ENCODE measurements at places on chromosomes 7 and 10. TPM values are rescaled to one million over a fixed set of nuclear protein-coding genes. Genes with fewer than 3 reads are reported as not detected.

DNA sequence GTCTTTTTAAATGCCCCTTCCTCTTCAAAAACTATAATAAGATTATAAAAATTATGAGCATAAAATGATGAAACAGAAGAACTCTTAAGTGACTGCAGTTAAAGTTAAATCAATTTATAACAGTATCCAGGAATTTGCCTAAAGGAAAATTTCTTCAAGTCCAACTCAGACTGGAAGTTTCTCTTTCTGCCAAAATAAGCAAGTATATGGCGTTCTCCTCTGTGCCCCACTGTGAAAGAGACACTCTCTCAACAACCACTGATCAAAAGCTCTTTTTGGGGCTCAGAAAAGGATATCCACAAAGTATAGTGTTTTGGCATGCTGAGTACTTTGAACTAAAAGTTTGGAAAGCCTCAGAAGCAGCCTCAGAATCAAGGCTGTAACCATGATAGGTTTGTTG is 139.9 kb downstream of the SKIDA1 start:
- DNase-seq = no peak

DNA sequence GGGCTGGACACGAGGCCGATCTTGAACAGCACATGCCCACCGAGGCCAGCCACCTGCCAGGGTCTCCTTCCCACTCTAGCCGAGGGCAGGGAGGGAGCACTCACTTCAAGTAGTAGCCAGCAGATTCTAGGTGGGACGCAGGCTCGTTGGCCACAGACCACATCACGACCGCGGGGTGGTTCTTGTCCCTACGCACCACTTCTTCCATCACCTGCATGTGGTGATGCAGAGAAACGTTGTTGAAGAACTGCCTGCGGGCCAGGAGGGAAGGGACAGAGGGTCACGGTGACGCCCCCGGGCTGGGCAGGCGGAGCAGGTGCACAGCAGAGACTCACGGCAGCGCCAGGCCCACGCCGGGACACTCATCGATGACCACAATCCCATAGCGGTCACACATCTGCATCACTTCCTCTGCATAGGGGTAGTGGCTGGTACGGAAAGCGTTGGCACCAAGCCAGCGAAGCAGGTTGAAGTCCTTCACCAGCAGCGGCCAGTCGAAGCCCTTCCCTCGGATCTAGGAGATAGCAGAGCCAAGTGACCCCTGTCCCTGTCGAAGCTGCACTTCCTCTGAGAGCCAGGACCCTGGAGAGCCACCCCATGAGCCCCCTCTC is 7.7 kb downstream of the GUSB start:
- no peak for DNase-seq

Gene EPO
- total RNA-seq = not detected

- no peak for DNase-seq
These were observed 362.7 kb upstream of the SHH start for GRCh38 chr7:156175003-156175402.

DNA sequence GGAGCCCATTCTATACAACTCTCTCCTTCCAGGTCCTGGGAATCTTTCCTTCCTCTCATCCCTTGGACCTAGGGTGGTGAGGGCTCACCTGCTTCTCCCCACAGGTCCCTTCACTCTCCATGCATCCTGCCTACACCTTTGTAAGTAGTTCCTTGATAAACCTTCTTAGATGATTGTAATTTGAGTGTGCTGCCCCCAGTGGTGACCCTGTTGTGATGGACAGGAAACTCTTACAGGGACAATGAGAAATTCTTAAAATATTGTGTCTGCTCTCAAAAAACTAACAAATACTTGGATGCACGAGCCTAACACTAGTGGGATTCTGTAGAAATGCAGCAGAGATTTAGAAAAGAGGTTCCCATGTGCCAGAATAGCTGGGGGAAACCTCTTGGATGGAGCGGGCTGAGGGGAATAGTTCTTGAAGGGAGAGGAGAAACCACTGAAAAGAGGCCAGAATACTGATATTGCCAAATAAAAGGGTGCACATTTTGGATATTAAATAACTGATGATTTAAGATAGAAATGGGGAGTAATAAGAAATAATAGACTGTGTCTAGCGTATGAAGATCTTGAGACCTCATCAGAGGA is 6.7 kb upstream of the PAXIP1 start:
- peak; percentile 36 for DNase-seq

Gene ZKSCAN5
- total RNA-seq = 12.2 TPM

Measured in activated CD4-positive, alpha-beta memory T cell treated with anti-CD3 and anti-CD28 coated beads, Interleukin-2, amount 10 ng/mL, durations not matched to agents 7 days and 5 days (primary cell).